ENCODE measurements at places on chromosomes 3 and 15.

- no peaks in the 10 kb centered on the region for H3K27me3 ChIP-seq
- H3K4me1 ChIP-seq: peaks cover 24% of the 10 kb centered on the region
- H3K4me3 ChIP-seq: peak overlapping the region; percentile 64
- H3K36me3 ChIP-seq: no peaks in the 10 kb centered on the region
- peak overlapping the region; percentile 98 for H3K27ac ChIP-seq
- DNase-seq: peak; percentile 71
Observed at GRCh38 chr3:42012383-42012934, 50.6 kb upstream of the ULK4 start.

DNA sequence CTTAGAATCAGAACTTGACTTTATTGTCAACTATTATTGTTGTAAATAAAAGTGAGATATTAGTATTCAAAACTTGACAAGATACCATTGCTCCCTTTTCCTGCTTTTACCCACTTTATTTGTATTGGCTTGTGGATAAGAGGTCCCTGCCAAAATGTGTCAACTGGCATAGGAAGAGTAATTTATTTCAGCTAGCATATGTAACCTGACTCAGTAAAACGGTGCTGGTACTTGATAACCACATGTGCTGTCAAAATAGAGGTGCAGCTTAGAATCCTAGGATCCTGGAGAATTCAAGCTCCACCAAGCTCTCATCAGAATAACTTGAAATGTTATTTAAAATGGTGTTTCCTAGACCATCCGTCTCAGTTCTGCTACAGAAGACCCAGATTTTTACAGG is 90.2 kb upstream of the TGFBR2 start:
- no peak overlapping the region for H3K4me3 ChIP-seq
- H3K4me1 ChIP-seq: no peaks in the 10 kb centered on the region
- no peak for DNase-seq
- H3K27me3 ChIP-seq: no peaks in the 10 kb centered on the region
- no peak overlapping the region for H3K27ac ChIP-seq

DNA sequence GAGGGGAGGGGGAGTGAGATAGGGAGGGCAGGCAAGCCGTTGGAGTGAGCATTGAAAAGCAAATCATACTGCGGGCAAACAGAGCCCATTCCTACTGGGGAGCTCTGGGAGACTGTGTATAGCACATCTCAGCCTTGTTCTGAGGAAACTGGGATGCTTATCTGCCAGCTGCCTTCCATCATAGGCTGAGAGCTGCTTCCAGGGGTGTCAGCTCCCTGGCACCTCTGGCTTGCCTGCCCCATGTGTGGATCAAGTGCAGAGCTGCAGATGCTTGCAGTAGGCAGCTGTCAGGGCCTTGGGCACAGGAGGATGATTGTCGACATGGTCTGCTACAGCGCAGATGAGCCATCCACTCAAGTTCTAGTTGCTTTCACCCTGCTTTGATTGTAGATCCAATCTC is 86.8 kb downstream of the CHRNA7 start:
- H3K27me3 ChIP-seq: no peaks in the 10 kb centered on the region
- H3K27ac ChIP-seq: no peak overlapping the region
- no peak for DNase-seq
- no peak overlapping the region for H3K4me3 ChIP-seq
- H3K4me1 ChIP-seq: no peaks in the 10 kb centered on the region

- no peaks in the 10 kb centered on the region for H3K27me3 ChIP-seq
- no peaks in the 10 kb centered on the region for H3K36me3 ChIP-seq
- no peak for DNase-seq
- no peak overlapping the region for H3K4me3 ChIP-seq
- no peaks in the 10 kb centered on the region for H3K4me1 ChIP-seq
- H3K27ac ChIP-seq: no peak overlapping the region
Observed at GRCh38 chr3:129836381-129837064, 57.0 kb downstream of the TMCC1 start.

- H3K36me3 ChIP-seq: no peaks in the 10 kb centered on the region
- no peaks in the 10 kb centered on the region for H3K27me3 ChIP-seq
- no peaks in the 10 kb centered on the region for H3K4me1 ChIP-seq
- peak; percentile 56 for DNase-seq
Observed at GRCh38 chr3:43223670-43224364, 62.5 kb upstream of the SNRK start.

DNA sequence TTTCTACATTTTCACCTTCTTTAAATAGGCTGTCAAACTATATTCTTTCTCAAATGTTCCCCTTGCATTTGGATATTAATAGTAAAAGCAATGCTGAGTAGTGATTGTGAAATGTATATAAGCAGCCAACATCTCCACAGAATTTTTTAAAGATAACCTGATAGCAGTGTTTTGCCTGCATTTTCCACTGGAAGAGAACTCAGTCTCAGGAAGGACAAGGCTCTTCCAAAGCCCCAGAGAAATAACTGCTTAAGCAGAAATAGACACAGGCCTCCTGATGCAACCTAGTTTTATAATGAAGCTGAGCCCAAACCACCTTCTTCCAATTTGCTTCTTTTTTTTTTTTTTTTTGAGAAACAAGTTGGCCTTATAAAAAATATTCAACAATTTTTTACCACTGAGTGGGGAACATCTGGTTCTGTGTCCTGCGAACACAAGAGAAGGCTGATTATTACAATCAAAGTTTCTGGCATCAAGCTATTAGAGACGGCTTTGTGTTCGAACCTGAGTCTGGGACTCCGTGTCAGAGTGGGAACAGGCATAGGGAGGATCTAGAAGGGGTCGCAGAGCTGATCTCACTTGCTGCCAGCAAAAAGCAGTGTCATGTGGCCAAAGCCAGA is 332.5 kb upstream of the TBL1XR1 start:
- H3K4me1 ChIP-seq: peaks cover 6% of the 10 kb centered on the region
- no peaks in the 10 kb centered on the region for H3K36me3 ChIP-seq
- H3K27ac ChIP-seq: no peak overlapping the region
- DNase-seq: no peak

DNA sequence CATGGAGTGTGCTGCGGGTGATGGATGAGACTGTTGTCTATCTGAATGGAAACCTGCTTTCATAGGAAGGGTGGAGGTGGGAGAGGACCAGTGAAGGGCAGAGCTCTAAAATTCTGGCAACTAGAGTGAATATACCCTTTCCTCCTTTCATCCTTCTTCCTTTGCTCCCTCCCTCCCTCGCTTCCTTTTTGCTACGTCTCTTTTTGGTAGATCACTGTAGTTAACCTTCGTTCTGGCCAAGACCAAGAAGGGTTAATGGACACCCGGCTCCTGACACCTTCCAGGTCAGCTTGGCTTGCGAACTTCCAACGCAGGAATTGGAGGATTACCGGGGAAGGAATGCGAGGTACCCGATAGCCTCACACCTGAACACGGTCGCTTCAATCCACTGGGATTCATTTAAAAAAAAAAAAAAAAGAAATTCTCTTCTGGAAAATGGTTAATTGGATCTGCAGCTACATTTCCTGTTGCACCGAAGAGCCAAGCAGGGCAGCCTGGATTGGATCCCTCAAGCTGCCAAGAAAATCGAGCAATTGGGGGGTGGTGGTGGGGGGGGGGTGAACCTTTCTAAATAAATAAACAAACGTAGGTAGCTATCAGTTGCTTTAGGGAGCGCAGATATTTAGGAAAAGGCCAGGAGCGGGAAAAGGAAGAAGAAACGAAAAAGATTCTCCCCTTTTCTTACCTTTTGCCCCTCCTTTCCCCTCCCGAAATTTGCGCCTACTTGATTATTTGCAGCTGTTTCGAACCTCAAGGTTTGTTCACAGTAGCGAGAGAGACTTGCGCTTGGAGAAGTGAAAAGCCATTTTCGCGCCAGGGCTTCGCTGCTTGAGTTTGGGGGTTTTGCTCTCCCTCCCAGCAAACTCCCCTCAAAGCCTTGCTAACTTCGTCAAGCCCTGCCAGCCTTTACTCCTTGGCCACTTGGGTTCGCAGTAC is 9.5 kb upstream of the NR2F2 start:
- no peak overlapping the region for H3K27ac ChIP-seq
- peaks cover 59% of the 10 kb centered on the region for H3K27me3 ChIP-seq
- no peaks in the 10 kb centered on the region for H3K4me1 ChIP-seq
- H3K4me3 ChIP-seq: no peak overlapping the region
- no peak for DNase-seq
- no peaks in the 10 kb centered on the region for H3K36me3 ChIP-seq

- no peaks in the 10 kb centered on the region for H3K4me1 ChIP-seq
- no peak overlapping the region for H3K4me3 ChIP-seq
- no peak for DNase-seq
Observed at GRCh38 chr3:117553461-117553860, 843.9 kb downstream of the TUSC7 start.

DNA sequence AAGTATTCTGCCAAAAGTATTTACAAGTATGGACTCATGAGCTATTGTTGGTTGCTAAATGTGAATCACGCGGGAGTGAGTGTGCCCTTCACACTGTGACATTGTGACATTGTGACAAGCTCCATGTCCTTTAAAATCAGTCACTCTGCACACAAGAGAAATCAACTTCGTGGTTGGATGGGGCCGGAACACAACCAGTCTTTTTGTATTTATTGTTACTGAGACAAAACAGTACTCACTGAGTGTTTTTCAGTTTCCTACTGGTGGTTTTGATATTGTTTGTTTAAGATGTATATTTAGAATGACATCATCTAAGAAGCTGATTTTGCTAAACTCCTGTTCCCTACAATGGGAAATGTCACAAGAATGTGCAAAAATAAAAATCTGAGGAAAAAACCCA is 30.3 kb downstream of the SYNM start:
- H3K4me1 ChIP-seq: no peaks in the 10 kb centered on the region
- DNase-seq: no peak
- H3K27ac ChIP-seq: no peak overlapping the region
- no peaks in the 10 kb centered on the region for H3K27me3 ChIP-seq
- H3K4me3 ChIP-seq: no peak overlapping the region

DNA sequence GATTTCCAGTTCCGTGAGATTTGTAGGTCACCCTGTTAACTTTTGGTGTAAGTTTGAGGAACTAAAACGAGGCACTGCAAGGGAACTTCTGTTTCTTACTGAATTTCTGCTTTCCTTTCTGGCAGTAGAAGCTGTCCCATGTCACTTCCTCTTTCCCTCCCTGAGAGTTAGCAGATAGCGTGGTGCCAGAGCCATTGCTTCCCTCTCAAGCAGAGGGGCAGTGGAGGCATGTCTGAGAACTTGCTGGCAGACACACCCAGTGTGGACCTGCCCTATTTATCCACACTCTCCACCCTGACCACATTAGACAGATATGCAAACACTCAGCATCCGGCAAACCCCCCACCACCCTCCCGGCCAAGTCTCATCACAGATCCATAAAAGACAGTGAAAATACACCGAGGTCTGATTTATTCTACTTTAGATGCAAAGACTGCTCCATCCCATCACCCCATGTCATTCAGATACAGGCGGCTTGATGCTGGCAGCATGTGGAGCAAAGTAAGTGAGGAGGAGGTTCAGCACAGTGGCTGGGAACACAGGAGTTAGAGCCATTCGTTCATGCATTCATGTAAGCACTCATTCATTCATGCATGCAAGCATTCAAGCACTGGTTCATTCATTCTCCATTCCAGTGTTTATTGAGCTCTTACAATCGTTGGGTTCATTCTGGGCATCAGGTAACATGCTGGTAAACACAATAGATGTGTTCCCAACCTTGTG is 324.7 kb downstream of the SHQ1 start:
- peak overlapping the region; percentile 28 for H3K27ac ChIP-seq
- peak; percentile 20 for DNase-seq
- peaks cover 18% of the 10 kb centered on the region for H3K4me1 ChIP-seq
- no peaks in the 10 kb centered on the region for H3K27me3 ChIP-seq
- no peak overlapping the region for H3K4me3 ChIP-seq
- H3K36me3 ChIP-seq: no peaks in the 10 kb centered on the region

- no peak overlapping the region for H3K27ac ChIP-seq
- DNase-seq: no peak
- H3K4me1 ChIP-seq: no peaks in the 10 kb centered on the region
- no peak overlapping the region for H3K4me3 ChIP-seq
- H3K27me3 ChIP-seq: peaks cover 2% of the 10 kb centered on the region
- no peaks in the 10 kb centered on the region for H3K36me3 ChIP-seq
Observed at GRCh38 chr3:109927161-109927560, 589.8 kb upstream of the DPPA4 start.

- no peaks in the 10 kb centered on the region for H3K27me3 ChIP-seq
- H3K27ac ChIP-seq: no peak overlapping the region
- no peak for DNase-seq
- no peak overlapping the region for H3K4me3 ChIP-seq
Observed at GRCh38 chr3:52714335-52715302, 8.7 kb downstream of the SPCS1 start.

DNA sequence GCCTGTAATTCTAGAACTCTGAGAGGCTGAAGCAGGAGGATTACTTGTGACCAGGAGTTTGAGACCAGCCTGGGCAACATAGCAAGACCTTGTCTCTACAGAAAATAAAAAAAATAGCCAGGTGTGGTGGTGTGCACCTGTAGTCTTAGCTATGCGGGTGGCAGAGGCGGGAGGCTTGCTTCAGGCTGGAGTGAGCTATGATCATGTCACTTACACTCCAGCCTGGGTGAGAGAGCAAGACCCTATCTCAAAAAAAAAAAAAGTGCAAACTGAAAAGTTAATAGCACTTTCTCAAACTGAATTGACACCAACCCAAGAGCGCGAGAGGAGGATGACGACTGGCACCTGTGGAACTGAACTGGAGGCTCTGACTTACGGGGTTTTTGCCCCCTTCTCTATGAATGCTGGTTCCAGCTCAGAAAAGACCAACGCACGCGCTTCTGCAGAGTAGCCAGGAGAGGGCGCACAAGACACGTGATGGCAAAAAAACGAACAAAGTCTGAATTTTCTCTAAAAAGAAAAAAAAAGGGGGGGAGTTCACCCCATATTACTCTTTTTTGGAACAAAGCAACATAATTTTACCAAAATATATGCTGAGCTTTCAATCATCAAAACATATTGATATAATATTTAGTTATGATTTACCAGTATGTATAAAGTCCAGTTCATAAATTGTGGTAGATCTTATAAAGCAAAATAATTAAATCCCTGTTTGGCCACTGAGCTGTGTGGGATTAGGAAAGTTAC is 23.7 kb downstream of the CFAP92 start:
- H3K4me1 ChIP-seq: peaks cover 10% of the 10 kb centered on the region
- H3K27me3 ChIP-seq: no peaks in the 10 kb centered on the region
- no peaks in the 10 kb centered on the region for H3K36me3 ChIP-seq
- no peak overlapping the region for H3K4me3 ChIP-seq
- H3K27ac ChIP-seq: no peak overlapping the region
- DNase-seq: peak; percentile 85

DNA sequence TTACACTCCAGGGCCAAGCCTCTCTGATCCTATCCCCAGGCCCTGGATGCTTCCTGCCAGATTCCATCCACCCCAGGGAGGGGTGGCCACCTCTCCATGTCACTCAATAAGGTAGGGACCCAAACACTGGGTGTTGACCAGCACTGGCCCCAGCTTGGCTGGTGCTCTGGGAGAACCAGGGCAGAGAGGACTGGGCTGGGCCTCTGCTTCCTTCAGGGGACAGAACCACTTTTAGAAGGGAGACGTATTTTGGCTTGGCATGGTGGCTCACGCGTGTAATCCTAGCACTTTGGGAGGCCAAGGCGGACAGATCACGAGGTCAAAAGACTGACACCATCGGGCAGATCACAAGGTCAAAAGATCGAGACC is 4.7 kb upstream of the CPLX3 start:
- peaks cover 9% of the 10 kb centered on the region for H3K27me3 ChIP-seq
- no peak overlapping the region for H3K27ac ChIP-seq
- no peak for DNase-seq
- no peaks in the 10 kb centered on the region for H3K36me3 ChIP-seq
- no peak overlapping the region for H3K4me3 ChIP-seq
- peaks cover 21% of the 10 kb centered on the region for H3K4me1 ChIP-seq

Measured in natural killer cell (primary cell).